ENCODE measurements at places on chromosomes 16 and 17.
A peak's percentile ranks its signal among the peaks of the same experiment; 100 is the strongest.

- DNase-seq, result peak; percentile 31
Observed at GRCh38 chr16:48054881-48055601, 100.8 kb downstream of the ABCC12 start.

- DNase-seq, result no peak
Observed at GRCh38 chr17:55757659-55758058, 6.8 kb downstream of the PCTP start.

DNA sequence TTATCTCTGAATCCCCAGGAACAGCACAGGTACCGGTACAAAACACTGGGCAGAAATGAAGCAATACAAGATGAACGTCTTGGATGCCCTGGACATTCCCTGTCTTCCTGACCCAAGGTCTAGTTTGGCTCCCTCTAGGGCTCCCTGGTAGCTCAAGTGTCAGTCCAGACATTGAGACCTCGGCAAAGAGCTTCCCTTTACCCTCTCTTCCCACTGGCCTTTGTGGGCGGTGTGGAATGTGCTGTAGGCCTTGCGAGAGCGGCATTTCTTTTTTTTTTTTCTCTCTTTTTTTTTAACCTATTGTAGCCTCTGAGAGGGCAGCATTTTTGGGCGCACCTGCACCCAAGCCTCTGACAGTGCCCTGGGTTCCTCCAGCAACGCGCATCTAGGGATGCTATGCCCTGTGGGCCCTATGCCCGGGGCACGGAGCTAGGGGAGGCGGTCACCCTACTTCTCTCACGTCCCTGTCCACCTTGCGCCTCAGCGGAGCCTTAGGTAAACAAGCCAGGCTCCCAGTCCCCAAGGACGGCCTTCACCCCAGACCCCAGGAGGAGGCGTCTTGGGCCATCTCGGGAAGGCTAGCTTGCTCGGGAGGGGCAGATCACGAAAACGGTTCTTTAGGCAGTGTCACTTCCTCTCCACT, 1.2 kb upstream of the NFATC3 start:
- DNase-seq, result peak; percentile 26

DNA sequence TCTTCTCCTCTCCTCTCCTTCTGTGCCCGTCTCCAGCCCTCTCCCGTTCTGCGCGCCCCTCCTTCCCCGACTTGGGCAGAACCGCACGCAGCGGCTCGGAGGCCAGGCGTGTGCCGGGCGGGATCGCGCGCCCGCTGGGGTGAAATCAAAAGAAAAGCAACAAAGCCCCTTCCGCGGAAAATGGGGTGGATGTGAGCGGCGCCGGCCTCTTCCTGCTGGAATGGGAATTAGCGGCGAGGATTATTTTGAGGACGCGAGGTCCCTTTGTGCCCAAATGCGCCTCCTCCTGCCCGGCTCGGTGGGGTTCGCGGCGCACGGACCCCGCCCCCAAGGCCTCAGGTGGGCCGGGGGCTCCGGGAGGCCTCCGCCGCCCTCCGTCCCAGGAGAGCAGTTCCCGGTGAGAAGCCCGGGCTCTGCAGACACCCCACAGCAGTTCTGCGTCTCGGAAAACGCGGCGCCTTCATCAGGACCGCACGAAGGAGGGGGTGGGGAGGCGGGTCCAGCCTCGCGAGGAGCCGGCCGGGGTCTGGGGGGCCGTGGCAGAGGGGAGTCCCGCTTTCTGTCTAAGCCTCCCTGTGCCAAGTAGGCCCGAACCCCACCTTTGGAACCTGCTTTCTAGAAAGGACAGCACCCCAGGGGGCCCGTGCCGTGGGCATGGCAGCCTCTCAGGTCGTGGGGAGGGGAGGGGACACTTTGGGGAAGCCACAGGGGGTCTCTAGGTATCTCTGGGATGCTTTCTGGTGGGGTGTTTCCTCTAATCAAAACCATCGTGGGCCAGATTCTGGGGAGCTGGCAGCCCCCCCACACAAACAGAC, 91.0 kb upstream of the CBX4 start:
- no peak for DNase-seq

- DNase-seq, result no peak
Observed at GRCh38 chr16:58177353-58177710, 20.6 kb downstream of the CSNK2A2 start.

GRCh38 chr16:82456683-82457082, 170.1 kb upstream of the CDH13 start:
- DNase-seq, result peak; percentile 30

GRCh38 chr17:43740541-43740940, 18.1 kb downstream of the SOST start:
- DNase-seq, result no peak

DNA sequence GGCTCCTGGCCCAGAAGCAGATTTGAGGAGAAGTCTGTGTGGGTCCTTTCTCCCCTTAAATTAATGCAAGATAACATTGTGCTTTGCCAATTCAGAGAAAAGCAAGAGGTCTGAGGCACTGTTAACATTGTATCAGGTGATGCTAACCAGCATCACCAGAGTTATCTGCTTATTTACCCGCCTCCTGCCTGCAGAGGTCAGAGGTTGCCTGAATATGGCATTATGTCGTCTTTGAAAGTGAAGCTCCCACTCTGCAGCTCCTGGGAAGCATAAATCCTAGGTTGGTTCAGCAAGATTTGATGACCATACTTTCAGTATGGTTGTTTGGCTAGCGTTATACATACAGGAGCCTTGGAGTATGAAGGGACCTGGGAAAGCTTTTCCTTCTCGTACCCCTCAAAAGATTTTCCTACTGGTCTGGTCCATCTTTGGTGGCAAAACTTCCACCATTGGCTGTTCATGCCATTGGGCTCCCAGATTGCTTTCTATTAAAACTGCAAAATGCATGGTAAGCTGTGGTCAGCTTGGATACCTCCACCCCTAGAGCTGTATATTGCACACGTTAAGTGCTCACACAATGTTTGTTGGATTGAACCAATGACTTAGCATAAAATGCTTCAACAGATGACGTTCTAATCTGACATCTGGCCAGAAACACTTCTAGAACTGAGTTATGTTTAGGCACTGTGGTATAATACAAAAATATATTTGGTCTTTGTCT, 24.1 kb downstream of the CHD9 start:
- no peak for DNase-seq

DNA sequence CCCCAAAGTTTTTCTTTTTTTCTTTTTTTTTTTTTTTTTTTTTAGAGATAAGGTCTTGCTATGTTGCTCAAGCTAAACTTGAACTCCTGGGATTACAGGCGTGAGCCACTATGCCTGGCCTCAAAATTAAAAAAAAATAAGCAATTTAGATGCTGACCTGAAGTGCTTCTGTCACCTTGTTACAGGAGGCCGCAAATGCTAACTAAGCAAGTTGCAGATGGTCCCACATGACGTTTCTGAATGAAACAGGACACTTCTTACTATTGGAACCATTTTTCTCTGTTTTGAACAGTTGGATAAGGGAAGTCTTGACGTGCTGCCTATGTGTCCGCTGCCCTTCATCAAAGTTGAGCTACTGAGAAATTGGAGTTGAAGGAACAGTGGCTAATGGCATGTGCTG, 8.8 kb downstream of the ANKRD40CL start:
- DNase-seq, result no peak

GRCh38 chr17:40961591-40961990, 5.2 kb downstream of the KRT39 start:
- no peak for DNase-seq

DNA sequence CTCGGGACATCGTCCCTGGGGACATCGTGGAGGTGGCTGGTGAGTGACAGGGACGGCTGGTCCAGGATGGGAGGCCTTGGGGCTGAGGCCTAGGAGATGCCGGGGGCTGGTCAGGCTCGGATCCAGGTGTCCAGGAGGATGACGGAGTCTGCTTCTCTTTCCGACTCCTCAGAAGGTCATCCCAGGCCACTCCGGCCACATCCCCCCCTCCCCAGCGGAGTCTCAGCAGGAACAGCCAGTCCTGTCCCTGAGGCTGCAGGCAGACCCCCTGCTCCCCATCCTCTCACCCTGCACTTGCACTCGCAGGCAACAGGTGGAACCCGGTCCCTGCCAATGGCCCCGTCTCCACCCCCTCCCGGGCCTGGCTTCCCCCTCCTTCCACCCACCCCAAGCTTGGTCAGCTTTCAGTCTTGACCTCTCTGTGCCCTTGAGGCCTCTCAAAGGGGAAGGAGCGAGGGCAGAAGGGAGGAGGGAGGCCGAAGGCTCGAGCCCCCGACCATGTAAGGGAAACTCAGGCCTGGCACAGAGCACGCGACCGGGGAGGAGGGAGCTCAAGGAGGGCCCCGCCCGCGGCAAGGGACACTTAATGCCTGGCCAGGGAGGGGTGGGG, 4.4 kb downstream of the ATP2A1 start:
- peak; percentile 40 for DNase-seq

- DNase-seq, result no peak
Observed at GRCh38 chr17:2259769-2260536, 43.6 kb downstream of the SMG6 start.

DNA sequence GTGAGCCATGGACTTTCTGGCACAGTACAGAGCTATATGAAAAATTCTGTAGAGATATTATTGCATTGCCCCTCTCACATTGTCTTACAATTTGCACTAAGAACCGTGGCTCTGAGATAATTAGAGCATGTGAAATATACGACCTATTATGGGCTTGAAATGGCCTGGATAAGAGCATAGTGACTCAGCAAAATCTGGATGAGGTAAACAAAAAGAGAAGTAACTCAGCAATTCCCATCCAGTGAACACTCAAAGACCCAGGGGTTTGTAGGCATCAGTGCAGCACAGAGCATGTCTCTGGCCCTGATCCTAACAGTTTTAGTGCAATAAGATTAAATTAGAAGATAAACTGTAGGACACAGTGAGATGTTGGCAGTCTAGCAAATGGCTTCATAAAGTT, 317.2 kb upstream of the MYOCD start:
- DNase-seq, result no peak

DNA sequence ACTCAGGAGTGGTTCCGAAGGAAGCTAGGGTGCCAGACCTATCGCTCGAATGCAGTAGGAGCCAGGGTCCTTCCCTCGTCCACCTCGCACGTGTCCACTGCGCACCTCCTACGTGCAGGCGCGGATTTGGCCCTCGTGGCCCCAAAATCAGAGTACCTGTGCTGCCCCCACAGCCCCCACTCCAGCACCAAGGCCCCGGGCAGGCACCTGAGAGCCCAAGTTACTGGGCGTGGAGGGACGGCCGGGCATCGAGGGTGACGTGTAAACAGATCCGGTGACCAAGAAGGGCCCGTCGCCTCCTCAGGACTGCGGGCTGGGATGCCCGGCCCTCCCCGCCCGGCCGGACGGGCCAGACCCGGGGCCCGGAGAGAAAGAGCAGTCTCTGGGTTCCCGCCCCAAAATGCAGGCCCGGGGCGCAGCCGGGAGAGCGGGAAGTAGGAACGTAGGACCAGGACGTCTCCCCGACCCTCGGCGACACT, 492 bp downstream of the SLC25A39 start:
- no peak for DNase-seq

DNA sequence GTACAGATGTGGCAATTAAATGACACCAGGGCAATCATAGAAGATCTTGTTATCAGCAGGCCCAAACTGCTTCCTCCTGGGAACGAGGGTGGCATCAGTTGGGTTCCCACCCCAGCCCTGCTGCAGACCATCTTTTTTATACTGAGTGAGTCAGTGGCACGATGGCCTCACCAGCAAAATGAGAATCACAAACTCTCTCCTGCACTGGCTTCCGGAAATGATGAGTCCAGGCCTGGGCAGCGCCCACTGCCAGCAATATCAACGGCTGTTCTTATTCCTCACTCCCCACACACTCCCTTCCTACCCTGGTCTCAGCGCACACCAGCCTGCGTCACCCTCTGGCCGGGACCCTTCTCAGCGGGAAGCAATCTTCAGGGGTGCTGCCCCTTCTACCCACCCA, 340.3 kb downstream of the FOXL1 start:
- no peak for DNase-seq

DNA sequence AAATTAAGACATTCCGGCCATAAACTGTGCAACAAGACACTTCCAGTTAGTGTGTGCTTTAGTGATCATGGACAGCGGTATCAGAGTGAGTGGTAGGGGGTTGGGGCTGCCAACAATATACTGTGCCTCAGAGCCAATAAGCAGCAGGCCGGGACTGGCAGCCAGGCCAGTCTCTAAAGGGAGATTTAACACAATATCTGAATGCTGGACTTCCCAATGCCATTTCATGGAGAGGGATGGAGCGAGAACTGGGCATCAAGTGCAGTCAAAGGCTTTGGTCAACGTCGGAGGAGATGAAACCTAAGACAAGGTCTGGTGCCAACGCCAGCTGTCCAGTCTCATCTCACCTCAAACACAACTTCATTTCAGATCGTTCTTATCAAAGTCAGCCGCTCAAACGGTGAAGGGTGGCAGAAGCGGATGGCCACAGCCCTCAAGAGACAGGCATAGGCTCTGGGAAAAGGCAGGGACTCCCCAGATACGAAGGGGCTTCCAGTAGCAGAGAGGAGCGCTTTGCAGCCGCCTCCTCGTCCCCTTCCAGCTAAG, 935 bp downstream of the USP32 start:
- DNase-seq, result no peak

All from renal cortex interstitium (tissue), 15 donors.